ENCODE measurements at places on chromosomes 5 and 9.

- DNase-seq = no peak
These were observed 4.9 kb upstream of the RARS1 start for GRCh38 chr5:168481330-168481788.

- no peak for DNase-seq
These were observed 164.7 kb downstream of the OLFM1 start for GRCh38 chr9:135251996-135252760.

DNA sequence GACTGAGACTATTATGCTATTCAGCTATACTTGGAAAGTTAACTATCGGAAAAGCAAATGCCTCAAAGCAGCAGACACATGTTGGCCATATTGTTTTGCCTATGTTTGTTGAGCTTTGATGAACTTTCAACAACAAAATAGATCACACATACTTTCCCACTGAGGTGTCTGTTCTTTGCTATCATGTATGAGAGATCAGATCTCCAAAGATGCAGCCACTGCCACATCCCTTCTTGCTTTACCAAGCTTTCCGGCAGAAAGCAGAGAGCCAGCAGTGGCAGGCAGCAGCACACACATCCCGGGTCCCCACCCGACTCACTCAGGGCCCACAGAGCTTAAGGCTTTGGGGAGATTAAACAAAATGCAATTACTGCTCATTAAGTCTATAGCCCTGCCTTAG is 18.8 kb downstream of the ZBTB5 start:
- no peak for DNase-seq

DNA sequence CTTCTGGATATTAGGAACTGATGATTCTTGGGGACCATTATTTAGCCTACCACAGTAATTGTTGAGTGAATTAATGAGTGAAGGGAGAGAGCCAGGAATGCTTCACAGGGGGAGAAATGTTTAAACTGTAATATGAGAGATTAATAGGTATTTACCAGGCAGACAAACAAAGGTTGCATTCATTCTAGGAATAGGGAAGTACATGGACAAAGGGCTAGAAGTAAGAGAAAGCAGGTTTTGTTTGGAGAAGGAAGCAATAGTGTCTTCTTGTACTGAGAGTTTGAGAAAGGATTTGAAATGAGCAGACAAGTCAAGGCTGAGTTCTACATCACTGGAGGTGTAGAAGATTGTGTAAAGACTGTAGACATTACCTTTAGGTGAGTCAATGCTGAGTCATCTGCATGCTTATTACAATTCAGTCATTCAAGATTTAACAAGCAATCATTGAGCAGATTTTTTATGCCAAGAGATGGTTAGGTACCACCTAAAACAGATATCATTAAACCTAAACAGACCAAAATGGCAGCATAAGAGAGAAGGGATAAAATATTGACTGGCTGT is 8.0 kb downstream of the TAF1L start:
- no peak for DNase-seq

DNA sequence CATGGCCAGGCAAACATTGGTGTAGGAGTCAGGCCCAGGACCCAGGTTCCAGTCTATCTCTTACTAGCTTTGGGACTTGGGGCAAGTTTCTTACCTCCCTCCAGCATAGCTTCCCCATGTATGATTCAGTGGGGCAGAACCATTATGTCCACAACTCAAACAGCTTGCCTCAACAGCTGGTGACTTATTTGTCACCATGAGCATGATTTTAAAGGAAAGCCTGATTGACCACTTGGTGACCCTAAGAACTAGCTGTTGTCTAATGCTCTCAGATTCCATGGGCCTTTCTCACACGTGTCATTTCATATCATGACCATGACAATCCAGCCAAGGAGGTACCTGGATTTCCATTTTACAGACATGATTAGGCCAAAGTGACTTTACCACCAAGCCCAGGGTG is 126.4 kb downstream of the TTLL11 start:
- DNase-seq = no peak

- DNase-seq = no peak
These were observed 56.0 kb upstream of the HMHB1 start for GRCh38 chr5:143755966-143756365.

DNA sequence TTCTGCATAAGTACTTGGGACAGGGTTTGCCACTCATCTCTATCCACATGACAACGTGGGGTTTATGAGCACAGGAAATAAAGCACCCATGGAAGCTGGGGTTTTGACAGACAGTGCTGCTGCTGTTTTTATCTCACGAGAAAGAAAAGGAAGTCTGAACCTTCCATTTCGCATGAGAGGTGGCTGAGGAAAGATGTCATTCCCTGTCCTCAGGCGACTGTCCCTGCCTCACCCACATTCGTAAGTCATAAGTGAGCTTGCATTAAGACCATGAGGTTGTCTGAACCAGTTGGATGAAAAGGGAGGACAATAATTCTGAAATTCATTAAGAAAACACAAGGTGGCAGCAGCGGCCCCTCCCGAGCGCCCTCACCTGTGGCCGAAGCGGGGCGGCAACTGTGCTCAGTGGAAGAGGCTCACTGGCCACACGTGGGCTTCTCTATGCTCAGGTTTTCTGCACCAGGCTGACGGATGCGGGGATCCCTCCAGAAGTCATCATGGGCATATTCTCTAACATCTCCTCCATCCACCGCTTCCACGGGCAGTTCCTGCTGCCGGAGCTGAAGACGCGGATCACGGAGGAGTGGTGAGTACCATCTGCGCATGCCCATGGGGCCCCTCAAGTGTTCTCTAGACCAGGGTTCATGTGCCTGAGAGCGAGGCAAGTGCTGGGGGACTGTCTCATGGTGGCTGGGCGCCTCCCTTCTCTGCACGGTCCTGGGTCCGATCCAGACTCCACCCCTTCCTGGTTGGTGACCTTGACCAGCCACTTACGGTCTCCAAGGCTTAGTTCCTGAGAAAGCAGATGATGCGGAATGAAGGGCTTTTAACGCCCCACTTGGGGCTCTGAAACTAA is 54.7 kb upstream of the SUSD3 start:
- peak; percentile 62 for DNase-seq

- DNase-seq = no peak
These were observed 7.4 kb downstream of the MAP1B start for GRCh38 chr5:72114629-72115028.

GRCh38 chr9:96031916-96032534 is 156.5 kb downstream of the ERCC6L2 start:
- DNase-seq = no peak

DNA sequence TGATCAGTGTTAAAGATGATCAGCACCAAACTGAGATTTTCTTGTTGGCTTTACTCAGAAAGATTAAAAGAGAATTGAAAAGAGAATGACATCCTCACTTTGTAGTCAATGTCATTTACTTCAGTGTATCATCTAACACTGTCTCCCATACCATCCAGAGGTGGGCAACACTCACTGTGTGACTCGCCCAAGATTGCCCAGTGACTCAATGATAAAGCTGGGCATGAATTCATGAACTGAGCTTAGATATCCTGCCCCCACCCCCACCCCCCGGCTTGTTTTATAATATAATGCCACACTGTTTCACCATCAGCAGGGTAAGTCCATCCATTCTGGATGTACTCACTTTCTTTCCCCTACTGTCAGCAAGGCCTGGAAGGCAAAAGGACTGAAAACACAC is 242.2 kb downstream of the FAM114A2 start:
- DNase-seq = no peak

DNA sequence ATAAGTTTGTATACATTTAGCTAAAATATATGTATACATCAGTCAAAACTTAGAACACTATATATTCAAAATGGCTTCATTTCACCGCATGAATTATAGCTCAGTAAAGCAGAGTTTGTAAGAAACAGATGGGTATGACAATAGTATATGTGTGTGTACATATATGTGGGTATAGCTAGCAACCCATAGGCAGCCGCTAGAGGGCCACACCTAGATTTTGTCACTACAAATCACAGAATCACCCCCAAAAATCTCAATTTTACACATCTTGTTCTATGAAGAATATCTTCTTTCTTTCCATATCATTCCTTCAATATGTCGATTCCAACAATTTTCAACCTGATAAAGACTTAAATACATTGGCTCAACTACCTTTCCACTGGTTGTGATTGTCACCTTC is 357.8 kb upstream of the CCNG1 start:
- no peak for DNase-seq

GRCh38 chr5:2196989-2197619 is 314.4 kb upstream of the IRX4 start:
- no peak for DNase-seq

DNA sequence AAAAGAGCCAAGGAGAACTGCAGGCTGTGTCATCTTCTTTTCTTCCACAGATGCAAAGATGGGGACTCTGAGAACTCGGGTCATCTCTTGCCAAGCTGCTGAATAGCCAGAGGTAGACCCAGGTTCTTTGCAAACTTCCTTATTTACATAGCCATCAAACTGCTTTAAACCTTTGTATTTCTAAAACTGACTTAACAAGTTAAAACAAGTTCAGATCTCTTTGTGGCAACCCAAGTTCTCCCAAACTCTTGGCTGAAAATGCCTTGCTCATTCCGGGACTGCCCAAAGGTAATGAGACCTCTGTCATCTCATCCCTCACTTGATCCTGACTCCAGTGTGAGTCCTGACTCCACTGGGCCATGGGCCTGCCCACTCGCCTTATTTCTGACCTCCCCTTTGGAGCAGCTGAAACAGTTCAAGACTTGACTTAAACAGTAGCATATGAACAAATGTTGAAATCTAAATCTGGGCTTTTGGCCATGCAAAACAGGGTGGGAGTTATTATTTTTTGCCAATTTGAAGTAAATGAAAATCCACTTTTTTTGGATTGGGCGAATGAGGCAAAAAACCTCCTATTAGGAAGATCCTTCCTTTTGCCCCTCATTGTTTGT is 50.6 kb downstream of the FBXL7 start:
- DNase-seq = no peak

GRCh38 chr5:7377761-7378160 is 18.2 kb upstream of the ADCY2 start:
- no peak for DNase-seq

- DNase-seq = no peak
These were observed 133.3 kb upstream of the SMARCA2 start for GRCh38 chr9:1881708-1882295.

DNA sequence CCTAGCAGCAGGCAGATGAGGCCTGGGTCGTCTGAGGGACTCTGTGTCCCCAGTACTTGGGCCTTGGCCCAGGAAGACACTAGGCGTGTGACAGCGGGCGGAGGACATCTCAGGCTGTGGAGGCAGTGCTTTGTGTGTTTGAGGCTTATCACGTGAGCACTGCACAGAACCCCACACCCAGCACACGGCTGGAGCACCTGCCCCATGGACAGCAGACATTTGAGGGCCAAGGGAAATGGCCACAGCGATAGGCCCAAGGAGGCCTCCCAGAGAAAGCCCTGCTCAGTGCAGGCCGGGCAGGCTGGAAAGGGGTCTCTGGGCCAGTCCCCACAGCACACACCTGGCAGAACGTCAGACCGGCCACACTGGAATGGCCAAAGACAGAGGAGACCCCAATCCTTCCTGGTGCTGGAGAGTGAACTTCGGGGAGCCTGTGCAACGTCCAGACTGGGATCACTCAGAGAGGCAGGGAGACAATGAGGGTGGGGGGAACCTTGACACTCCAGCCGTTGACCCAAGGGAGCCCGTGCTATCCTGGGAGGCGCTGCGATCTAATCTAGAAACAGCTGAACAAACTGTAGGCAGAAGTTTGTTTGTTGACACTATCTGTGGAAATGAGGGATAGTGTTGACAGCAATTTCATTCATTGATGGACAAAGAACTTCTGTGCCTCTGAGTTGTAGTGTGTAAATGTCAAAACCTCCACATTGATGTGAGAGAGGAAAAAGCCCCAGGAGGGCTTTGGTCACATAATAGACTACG is 19.6 kb upstream of the FLT4 start:
- no peak for DNase-seq

- no peak for DNase-seq
These were observed 53.5 kb upstream of the EPB41L4A start for GRCh38 chr5:112472614-112473013.

DNA sequence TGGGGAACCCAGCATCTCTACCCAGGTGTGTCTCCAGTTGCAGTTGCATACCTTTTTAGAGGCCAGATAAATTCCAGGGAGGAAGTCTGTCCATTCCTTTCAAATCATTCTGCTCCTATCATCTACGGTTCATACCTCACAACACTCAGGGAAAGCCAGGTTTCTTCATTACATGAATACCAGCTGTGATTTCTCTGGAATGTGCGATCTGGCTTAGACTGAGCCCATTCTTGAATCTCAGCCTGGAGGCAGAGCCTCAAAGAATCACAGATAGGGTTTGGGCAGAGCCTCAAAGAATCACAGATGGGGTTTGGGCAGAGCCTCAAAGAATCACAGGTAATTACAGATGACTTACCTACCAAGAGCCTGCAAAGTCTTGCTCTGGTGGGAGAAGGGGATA is 7.2 kb downstream of the P4HA2 start:
- DNase-seq = no peak

GRCh38 chr5:132812123-132812765 is 858 bp upstream of the SOWAHA start:
- DNase-seq = no peak

GRCh38 chr5:160183075-160183474 is 46.2 kb upstream of the FABP6 start:
- no peak for DNase-seq

DNA sequence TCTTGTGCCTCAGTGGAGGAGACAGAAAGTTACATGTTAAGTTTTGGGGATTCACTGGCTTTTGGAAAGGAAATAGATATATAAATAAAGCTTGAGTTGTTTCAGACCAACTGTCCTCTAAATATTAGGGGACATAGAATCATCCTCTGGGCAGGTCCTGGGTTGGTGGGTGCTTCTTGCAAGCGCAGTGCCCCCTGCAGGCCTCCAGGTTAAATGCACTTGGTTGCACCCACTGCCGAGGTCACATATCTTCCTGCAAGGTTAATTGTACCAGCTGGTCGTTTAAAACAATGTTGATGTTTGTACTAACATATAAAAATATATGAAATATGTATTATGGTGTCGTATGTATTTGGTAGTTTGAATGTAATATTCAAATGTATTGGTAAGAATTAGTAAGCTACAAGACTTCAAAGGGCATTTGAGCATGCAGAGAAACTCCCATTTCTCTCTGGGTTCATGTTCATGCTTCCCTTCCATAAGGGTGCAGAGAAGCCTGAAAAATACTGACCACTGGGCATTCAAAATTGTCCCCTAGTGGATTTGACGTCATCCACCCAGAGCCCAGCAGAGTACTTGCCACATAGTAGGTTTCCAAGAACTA is 87.0 kb downstream of the ZNF618 start:
- DNase-seq = peak; percentile 44

GRCh38 chr9:72119853-72120252 is 29.4 kb upstream of the GDA start:
- no peak for DNase-seq

GRCh38 chr5:143890487-143890886 is 78.5 kb downstream of the HMHB1 start:
- no peak for DNase-seq

DNA sequence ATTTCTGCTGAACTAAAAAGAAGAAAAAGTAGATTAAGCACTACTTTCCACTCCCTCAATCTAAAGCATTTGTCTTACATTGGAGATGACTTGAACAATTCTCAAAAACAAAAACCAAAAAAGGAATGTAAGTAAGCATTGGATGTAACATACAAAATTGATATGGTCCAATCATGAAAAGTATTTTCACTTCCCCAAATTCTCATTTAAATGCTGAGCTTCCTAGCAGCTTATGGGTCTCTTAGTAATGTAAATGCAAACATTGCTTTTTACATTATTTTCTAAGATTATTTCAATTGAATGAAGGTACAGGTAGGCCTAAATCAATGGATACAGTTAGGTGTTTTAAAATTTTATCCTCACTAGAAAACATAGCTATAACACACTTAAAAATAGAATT is 20.0 kb downstream of the ANKH start:
- no peak for DNase-seq

GRCh38 chr9:34430843-34431437 is 27.4 kb downstream of the FAM219A start:
- DNase-seq = no peak
